GM19239 (cell line): ENCODE measurements at places on chromosomes 2 and 18.

DNA sequence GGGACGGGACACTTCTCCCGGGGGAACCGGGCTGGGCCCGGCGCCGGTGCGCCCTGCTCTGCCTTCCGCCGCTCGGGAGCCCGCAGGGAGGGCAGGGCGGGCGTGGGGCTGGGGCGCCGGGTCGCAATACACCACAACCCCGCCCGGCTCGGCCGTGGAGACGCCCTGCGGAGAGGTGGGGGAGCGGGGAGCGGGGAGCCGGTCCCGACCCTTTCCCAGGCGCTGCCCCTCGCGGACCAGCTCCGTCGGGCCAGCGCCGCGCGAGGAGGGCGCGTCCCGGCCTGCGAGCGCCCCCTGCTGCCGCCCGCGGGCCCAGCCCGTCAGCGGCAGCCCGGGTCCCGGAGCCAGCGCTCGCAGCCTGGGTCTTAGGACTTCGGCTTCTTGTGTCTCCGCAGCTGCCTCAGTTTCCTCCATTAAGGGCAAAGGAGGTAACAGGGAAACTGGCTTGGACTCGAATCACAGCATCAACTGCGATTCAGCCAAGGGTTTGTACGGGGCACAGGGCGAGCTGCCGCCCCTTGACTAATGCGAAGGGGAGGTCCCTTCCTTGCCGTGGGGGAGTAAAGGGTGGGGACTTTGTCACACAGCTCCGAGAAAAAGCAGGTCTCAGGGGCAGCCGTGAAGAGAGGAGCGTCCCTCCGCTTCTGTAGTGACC is 635 bp upstream of the ADRA2B start:
- DNase-seq = peak; percentile 93

DNA sequence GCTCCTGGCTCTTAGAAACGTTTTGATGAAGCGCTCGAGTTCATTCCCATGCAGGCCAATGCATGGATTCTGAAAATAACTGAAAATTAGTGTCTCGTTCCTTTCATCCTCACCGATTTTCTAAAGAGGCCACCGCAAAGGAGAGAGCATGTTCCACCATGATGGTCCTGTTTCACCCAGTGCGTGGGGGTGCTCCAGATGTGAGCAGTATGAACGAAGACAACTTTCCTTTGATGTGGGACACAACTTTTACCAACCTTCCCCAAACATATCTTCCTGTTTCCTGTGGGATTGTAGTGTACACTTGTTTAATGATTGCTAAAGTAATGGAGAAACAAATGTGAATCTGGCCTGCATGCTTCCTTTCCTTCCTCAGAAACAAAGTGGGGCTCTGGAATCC is 114.5 kb downstream of the PRPF40A start:
- DNase-seq = no peak

GRCh38 chr18:80075940-80076339 is 33.1 kb upstream of the ADNP2 start:
- DNase-seq = no peak

- no peak for DNase-seq
Measured at GRCh38 chr18:63197246-63197869, 122.2 kb downstream of the BCL2 start.

DNA sequence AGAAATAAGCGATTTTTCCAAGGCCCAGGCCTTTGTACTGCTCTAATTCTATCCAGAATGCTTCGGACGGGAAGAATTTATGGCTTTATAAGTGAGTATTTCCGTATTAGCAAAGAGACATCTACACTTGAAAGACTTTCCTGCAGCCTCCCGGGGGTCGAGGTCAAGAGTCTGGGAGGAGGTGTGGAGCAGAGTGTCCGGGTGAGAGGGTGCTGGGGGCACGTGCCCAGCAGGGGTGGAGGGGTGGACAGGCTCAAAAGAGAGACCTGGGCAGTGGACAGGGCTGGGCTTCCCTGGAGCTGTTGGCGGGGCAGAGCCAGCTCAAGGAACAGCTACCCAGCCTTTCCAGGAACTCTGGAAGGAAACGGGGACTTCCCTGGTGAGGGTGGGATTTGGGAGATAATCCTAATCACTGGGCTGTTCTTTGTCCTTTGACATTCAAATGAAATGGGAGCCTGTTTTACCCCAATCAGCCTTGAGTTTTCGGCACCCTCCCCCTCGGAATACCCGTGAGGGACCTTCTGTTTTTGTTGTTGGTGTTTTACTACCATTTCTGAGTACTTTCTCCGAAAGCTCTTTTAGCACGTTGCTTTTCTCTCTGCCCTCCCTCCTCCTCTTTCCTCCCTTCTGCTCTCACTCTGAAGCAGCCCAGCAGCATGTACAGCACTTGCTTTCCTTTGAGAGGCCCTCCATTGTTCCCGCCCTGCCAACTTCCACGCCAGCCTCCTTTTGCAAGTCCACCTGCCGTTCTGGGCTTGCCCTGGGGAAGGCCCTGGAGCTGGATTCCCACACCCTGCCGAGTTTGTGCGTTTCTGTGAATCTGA is 164.7 kb downstream of the AGAP1 start:
- DNase-seq = no peak

DNA sequence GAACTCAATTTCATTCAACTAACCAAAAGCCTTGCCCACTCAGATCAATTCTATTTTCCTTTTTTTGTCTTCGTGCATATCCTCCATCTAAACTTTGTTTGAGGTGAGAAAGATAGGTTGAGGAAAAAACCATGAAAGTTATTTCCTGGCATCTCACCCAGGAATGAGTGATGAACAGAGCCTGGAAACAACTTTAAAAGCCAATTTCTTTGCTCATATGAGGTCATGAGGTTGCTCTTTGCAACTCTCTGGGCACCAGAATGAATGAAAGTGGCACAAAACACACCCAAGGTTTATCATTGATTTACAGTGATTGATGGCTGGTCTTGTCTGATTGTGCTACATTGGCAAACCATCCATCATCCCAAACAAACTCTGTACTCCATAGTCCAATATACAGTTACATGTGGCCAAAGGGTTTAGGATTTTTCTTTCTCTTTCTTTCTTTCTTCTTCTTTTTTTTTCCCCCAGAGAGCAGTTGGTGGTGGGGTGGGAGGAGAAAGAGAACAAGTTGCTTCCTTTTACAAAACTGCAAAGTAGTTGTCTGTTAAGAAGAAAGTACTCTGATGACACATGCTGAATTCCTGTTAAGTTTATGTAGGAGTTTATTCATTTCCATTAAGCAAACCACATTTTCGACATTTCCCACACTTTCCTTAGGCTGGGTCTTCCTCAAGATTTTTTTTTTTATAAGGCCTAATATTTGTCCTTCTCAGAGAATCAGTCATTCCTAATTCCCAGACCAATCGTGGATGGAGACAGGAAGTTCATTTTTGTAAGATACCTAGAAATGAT is 575.9 kb upstream of the ZEB2 start:
- no peak for DNase-seq

DNA sequence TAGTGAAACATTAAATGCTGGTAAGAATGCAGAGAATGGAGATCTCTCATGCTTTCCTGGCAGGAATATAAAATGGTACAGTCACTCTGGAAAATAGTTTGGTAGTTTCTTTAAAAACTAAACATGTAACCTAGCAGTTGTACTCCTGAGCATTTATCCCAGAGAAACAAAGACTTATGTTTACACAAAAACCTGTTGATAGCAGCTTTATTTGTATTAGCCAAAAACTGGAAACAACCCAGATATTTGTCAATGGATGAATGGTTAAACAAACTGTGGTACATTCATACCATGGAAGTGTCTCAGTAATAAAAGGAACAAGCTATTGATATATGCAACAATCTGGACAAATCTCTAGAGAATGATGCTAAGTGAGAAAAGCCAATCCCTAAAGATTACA is 81.7 kb upstream of the CTAGE1 start:
- no peak for DNase-seq

- DNase-seq = no peak
Measured at GRCh38 chr2:42813763-42814162, 21.4 kb upstream of the HAAO start.

DNA sequence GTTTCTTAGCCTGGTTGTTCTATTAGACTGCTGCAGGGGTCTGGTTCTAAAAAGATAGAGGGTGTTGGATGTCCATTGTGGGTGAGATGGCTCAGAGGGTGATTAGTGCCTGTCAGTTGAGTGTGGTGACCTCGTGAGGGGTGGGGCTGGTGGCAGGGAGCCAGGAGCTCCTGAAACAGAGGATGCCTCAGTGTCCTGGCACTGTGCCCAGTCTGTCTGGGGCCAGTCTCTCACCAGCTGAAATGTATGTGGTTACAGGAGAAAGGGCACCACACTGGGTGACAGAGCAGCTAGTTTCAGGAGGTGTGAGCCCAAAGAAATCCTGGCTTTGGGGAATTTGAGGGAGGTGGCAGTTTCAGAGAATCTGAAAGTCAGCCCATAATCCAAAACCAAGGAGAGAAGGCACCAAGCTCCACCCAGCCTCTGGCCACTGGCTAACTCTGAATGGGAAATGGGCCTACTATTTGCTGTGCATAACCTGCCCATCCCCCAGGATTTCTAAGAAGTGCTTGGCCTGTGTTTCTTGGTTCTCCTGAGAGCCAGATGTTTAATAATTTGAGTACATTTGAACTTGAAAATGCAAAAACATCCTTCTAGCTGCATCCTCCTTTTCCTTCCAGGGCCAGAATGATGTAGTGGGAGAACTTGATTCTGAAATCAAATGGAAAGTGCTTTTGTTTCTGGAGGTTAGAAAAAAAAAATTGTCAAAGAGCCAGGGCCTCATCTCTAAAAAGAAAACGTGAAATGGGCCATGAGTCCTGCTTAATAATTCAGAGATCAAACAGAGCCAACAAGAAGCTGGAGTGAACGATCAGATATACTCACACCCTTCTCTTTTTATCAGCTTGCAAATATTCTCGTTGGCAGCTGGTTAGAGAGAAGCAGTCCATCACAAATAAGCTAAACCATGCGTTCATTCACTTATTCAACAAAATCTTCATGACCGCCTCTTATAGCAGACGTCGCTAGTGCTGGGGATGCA is 92.3 kb downstream of the B3GNT2 start:
- no peak for DNase-seq

- DNase-seq = no peak
Measured at GRCh38 chr2:234967201-234967869, 15.5 kb downstream of the SH3BP4 start.

GRCh38 chr2:108531674-108532055 is 2.6 kb upstream of the LIMS1 start:
- no peak for DNase-seq

- no peak for DNase-seq
Measured at GRCh38 chr2:129772190-129772579, 207.3 kb upstream of the RAB6C start.

DNA sequence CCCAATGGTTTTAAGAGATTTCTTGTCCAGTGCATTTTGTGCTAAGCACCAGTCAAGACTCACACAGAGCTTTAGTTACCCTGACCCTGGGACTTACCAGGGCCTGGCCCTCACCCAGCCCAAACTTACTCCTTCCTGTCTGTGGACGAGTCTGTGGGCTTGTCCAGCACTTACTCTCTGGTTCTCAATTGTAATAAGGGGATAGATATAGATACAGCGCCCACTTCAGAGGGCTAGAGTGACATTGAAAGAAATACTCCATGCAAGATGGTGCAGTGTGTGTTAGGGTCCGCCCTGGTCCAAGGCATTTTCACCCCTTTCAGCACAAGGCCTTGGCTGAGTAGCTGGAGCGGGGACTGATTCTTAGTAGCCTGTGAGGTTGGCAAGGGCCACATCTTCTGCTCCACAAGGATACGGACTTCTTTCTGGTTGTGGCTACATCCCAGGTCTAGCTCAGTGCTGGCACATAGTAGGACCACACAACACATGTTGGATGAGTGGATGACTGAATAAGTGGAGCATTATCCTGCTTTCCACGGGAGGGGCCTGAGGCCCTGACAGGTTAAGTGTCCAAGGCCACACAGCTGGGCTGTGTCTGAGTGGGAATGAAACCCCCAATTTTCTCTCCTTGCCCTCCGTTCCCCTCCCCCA is 3.8 kb upstream of the ARID5A start:
- no peak for DNase-seq

GRCh38 chr2:760001-760400 is 82.8 kb upstream of the TMEM18 start:
- DNase-seq = no peak

GRCh38 chr2:10410823-10411437 is 37.2 kb downstream of the ODC1 start:
- DNase-seq = no peak

DNA sequence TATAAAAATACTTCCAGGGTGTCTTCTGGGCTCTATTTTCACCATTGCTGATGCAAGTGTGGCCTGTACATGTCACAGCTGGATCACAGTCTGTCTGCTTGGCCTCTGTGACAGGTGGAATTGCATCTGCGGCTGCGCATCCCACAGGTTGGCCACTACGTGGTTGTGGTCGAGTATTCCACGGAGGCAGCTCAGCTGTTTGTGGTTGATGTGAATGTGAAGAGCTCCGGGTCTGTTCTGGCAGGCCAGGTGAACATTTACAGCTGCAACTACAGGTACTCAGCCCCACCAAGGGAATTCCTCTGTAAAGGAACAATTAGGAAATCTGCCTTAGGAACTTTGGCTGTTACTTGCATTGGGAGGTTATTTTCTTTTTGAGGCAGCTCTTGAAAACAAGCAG is 144.5 kb downstream of the LAMA3 start:
- no peak for DNase-seq

DNA sequence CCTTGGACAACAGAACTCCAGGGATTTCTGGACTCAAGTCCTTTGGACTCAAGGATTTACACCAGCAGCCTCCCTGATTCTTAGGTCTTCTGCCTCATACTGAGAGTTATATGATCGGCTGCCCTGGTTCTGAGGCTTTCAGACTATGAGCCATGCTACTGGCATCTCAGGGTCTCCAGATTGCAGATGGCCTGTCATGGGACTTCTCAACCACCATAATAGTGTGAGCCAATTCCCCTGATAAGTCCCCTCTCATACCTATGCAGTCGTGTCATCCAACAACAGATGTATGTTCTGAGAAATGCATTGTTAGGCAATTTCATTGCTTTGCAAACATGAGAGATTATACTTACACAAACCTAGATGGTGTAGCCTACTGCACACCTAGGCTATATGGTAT is 61.4 kb upstream of the MSTN start:
- DNase-seq = no peak

- DNase-seq = no peak
Measured at GRCh38 chr2:211454679-211455078, 898.3 kb downstream of the CPS1 start.

DNA sequence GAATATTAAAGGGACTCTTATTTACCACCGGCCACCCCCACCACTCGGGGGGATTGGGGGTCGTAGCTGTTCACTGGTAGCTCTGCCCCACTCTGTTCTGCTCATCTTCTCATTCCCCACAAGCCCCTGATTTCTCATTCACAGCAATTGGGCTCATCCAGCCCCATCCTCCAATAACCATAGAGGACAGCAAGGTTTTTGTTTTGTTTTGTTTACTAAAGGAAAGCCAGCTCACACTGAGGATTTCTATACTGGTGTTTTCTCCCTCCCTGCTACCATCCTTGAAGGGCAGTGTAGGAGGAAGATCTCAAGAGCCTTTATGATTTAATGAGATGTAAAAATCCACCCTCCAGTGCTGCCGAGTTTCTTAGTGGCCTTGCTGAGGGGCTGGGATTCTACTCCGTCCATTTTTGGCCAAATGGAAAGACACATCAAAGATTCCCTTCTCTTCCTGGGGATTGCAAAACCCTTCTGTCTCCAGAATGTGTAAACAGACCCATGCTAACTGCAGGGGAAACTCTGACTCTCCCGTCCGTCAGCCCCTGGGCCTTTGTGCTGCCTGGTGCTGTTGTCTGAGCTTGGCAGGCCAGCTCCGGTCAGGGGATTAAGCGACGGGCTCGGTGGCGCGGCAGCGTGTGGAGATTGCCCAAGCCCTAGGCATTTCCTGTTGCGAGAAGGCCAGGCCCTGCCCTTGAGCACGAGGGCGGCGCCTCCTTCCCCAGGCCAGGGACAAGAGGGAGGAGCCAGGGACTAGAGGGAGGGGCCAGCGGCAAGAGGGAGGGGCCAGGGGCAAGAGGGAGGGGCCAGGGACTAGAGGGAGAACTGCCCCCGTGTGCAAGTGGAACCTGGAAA is 165.0 kb downstream of the ANTXR1 start:
- no peak for DNase-seq
